Upper lobe of right lung (tissue), 1 donor: ENCODE measurements at places on chromosomes 11 and 22. TPM values are rescaled to one million over a fixed set of nuclear protein-coding genes. Genes with fewer than 3 reads are reported as not detected.

DNA sequence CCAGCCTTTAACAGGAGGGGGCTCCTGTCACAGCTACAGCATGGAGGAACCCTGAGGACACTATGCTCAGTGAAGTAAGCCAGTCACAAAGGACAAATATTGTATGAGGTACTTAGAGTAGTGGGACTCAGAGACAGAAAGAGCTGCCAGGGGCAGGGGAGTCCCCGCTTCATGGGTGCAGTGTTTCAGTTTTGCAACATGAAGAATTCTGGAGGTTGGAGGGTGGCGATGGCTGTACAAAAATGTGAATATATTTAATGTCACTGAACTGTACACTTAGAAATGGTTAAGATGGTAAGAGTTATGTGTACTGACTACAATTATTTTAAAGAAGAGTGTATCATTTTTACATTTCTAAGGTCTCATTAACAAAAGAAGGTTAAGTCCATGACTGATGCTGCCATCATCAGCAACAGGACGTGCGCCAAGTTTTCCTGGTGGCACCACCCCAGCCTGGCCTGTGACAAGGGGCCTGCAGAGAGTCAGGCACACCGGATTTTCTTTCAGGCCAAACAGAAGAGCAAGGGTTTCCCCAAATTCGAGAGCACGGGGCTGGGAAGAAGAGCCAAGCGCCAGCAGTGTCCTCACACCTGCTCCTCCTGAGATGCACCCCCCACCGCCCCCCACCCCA, 22.1 kb downstream of the YPEL1 start:
- no peak for DNase-seq

DNA sequence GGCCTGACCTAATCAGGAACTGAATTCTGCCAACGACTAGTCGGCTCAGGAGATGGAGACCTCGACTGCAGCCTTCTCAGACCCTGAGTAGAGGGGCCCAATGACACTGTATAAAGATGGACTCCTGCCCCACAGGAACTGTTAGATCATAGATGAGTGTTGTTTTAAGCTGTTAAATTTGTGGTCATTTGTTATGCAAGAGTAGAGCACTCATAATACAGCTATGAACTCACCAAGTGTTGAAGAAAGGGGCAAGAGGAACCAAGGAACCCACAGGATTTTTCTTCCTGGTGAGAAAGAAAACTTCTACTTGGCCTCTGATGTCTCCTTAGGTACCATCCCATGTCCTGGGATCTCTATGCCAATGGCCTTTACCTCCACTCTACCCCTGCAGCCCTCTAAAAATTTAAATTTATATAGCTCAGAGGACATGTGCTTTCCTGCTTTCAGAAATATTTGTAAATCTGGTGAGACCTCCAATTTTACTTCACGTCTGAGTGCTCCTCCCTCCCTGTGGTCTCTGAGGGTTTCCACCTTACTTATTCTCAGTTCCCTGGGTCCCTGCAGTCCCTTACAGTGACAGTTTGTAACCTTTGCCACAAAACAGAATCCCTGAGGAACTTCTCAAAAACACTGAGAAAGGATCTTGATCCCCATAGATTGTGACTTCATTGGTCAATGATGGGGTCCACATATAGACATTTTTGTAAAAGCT, 256.3 kb upstream of the ARHGAP20 start:
- no peak for DNase-seq

GRCh38 chr11:84345597-84345996, 1059.4 kb upstream of the CCDC90B start:
- DNase-seq: no peak

DNA sequence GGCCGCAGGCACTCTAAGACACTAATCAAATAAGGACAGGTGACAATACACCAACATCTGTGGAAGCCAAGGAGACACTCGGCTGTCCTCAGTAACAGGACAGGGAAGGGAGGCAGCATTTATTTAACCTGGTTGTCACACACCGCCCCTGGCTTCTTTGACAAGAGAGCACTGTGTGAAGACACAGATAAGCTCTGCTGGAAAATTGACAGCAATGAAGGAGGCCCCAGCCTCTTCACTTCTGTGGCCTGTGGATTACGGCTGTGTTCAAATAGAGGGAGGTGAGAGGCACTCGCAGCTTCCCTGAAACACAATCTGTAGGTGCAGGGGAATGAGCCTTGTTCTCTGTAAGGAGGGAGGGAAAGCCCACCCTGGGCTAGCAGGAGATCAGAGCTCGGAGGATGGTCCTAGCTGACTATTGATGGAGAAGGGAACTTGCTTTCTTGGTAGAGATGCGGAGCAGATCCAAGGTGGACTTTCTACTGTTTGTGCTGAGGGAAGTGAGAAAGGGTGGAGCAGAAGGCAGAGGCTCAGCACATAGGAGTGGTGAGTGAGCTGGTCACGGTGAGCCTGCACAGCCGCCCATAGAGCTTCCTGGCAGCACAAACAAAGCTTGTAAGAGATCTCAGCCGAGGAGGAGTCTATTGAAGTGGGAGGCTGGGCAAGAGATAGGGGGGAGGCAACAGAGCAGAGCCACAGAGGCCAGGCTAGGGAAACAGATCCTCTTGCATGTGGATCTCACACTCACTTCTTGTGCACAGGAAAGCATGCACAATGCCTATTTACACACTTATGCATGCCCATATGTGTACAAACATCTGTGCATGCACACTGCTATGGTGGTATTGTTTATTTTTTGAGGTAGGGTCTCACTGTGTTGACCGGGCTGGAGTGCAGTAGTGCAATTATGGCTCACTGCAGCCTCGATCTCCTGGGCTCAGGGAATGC, 114.6 kb upstream of the THY1 start:
- peak; percentile 6 for DNase-seq

DNA sequence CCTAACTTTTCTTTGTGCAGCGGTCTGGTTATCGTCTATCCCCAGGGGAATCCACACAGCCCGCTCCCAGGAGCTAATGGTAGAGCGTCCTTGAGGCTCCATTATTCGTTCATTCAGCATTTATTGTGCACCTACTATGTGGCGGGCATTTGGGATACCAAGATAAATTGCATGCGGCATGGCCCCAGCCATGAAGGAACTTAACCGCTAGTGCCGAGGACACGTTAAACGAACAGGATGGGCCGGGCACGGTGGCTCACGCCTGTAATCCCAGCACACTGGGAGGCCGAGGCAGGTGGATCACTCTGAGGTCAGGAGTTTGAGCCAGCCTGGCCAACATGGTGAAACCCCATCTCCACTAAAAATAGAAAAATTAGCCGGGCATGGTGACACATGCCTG, 11.2 kb downstream of the TMEM121B start:
- DNase-seq: no peak

GRCh38 chr11:46114378-46114777, 6.9 kb downstream of the PHF21A start:
- no peak for DNase-seq

GRCh38 chr11:96036863-96037262, 113.0 kb upstream of the MTMR2 start:
- no peak for DNase-seq

GRCh38 chr11:20109731-20110445, 50.4 kb downstream of the DBX1 start:
- DNase-seq: no peak

GRCh38 chr11:78400116-78400515, 17.5 kb downstream of the GAB2 start:
- DNase-seq: no peak

DNA sequence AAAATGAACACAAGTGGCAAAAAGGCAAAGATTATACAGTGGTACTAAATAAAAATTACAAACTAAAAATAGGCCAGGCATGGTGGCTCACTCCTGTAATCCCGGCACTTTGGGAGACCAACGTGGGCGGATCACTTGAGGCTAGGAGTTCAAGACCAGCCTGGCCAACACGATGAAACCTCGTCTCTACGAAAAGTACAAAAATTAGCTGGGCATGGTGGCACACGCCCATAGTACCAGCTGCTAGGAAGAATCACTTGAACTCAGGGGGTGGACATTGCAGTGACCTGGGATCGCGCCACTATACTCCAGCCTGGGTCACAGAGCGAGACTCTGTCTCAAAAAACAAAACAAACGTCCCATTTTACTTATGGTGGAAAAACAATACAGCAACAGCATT, 24.5 kb downstream of the ZNF280B start:
- no peak for DNase-seq

DNA sequence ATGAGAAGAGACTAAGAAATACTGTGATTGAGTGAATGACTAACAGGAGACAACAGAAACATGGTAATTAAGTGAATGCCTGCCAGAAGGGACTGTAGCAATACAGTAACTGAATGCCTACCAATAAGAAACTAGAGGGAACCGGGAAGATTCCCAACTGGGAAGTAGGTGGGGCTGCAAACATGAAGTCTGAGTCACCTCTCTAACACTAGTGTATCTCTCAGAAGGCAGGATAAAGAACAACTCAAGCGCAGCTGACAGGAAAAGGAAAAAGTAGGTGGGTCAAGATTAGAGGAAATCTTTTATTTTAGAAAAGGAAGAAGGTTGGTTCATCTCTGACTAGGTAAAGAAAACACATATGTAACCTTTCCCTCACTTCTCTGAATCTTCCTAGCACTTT, 14.0 kb downstream of the C11orf42 start:
- DNase-seq: no peak

- no peak for DNase-seq
These were observed 64.8 kb downstream of the UBASH3B start for GRCh38 chr11:122720107-122720881.

DNA sequence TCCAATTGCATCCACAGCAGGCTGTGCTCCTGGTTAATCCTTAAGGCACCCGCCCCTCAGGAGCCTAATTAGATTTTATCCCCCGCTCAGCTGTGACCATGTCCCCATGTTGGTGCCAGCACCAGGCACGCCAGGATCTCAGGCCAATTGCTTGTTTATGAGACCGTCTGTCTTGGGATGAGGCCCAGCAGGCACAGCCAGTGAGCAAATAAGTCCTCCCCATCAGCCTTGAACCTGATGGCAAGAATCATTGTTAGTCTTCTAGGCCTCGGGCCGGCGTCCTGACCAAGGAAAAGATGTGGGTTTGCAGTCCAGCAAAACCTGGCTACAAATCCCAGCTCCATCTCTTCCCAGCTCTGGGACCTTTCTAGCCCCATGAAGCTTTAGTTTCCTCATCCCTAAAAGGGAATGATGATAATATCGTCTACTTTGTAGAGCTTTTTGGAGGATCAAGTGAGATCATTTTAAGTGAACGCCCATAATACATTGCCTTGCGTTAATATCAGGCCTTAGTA, 57.3 kb downstream of the TP53I11 start:
- no peak for DNase-seq

- DNase-seq: peak; percentile 27
These were observed 28.0 kb downstream of the MYEOV start for GRCh38 chr11:69321877-69322361.

- no peak for DNase-seq
These were observed 14.9 kb downstream of the CFAP300 start for GRCh38 chr11:102062106-102062505.

- no peak for DNase-seq
These were observed 120.4 kb downstream of the CCDC34 start for GRCh38 chr11:27242591-27242990.

- DNase-seq: no peak
These were observed 9.6 kb downstream of the BTG4 start for GRCh38 chr11:111502611-111503010.

DNA sequence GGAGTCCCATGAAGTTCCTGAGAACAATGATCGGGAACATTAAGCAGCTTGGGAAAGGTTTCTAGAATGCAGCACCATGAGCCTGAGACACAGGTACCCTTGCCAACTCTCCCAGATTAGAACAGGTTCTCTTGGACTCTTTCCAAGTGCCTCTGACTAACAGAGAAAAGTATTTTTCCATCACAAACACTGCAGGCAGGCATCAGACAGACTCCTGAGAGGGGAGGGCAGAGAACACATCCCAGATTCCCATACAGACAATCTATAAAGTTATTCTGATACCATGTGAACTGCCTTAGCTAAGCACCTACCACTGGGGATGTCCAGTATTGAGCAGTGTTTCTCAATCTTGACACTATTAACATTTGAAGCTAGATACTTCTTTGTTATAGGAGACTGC, 27.3 kb downstream of the SERGEF start:
- DNase-seq: no peak

- no peak for DNase-seq
These were observed 6.8 kb downstream of the OR52N2 start for GRCh38 chr11:5815534-5815933.

MS4A8 gene
- not detected for total RNA-seq

PRG2 gene
- total RNA-seq: not detected

YPEL1 gene
- 6.7 TPM for total RNA-seq

KIAA1671 gene
- 46.7 TPM for total RNA-seq

SCGB1A1 gene
- 5.4 TPM for total RNA-seq
